Activated CD8-positive, alpha-beta memory T cell treated with anti-CD3 and anti-CD28 coated beads, Interleukin-2, amount 10 ng/mL, durations not matched to agents 7 days and 5 days (primary cell): ENCODE measurements at places on chromosomes 5 and 9. TPM values are rescaled to one million over a fixed set of nuclear protein-coding genes. Genes with fewer than 3 reads are reported as not detected.

- no peaks in the 10 kb centered on the region for H3K4me1 ChIP-seq
- no peak overlapping the region for H3K27ac ChIP-seq
- no peak for DNase-seq
- H3K4me3 ChIP-seq = no peak overlapping the region
- no peaks in the 10 kb centered on the region for H3K36me3 ChIP-seq
These were observed 30.9 kb upstream of the DAB2 start for GRCh38 chr5:39455645-39456044.

Gene EDIL3
- total RNA-seq = not detected

- no peak for DNase-seq
- H3K4me1 ChIP-seq = peaks cover 3% of the 10 kb centered on the region
- peaks cover 21% of the 10 kb centered on the region for H3K27me3 ChIP-seq
- no peak overlapping the region for H3K4me3 ChIP-seq
- no peak overlapping the region for H3K27ac ChIP-seq
- no peaks in the 10 kb centered on the region for H3K36me3 ChIP-seq
These were observed 27.2 kb upstream of the MED10 start for GRCh38 chr5:6405591-6405990.

Gene WWC1
- 0.30 TPM for total RNA-seq

GRCh38 chr9:122095010-122095767, 2.1 kb upstream of the TTLL11 start:
- no peak overlapping the region for H3K27ac ChIP-seq
- H3K4me3 ChIP-seq = peak overlapping the region; percentile 27
- DNase-seq = peak; percentile 69
- H3K4me1 ChIP-seq = peaks cover 25% of the 10 kb centered on the region

DNA sequence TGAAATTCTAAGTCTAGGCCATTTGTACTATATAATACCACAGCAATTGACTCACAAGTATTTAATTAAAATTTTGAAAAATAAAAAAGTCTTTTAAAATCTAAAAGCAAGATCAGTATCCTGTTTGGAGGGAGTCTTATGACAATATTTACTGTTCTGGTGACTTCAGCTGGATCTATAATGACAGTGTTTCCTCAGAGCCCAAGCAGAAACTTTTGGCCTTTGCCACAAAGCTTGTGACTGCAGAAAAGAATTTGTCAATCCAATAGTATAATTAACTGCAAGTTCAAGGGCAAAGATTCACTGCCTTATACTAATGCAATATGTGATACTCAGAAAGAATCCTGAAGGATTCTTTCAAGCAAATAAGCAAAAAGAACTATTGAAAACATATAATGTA, 49.6 kb upstream of the RAPGEF6 start:
- H3K27me3 ChIP-seq = no peaks in the 10 kb centered on the region
- H3K27ac ChIP-seq = no peak overlapping the region

Gene FCHSD1
- total RNA-seq = 64.1 TPM

- H3K4me3 ChIP-seq = no peak overlapping the region
- no peaks in the 10 kb centered on the region for H3K36me3 ChIP-seq
- no peaks in the 10 kb centered on the region for H3K27me3 ChIP-seq
- no peak for DNase-seq
These were observed 124.3 kb downstream of the STK32A start for GRCh38 chr5:147359101-147359500.

- H3K36me3 ChIP-seq = no peaks in the 10 kb centered on the region
- H3K27me3 ChIP-seq = peaks cover 1% of the 10 kb centered on the region
- peaks cover 2% of the 10 kb centered on the region for H3K4me1 ChIP-seq
- DNase-seq = no peak
- H3K27ac ChIP-seq = no peak overlapping the region
These were observed 23.8 kb downstream of the DAB2 start for GRCh38 chr5:39400713-39401578.

DNA sequence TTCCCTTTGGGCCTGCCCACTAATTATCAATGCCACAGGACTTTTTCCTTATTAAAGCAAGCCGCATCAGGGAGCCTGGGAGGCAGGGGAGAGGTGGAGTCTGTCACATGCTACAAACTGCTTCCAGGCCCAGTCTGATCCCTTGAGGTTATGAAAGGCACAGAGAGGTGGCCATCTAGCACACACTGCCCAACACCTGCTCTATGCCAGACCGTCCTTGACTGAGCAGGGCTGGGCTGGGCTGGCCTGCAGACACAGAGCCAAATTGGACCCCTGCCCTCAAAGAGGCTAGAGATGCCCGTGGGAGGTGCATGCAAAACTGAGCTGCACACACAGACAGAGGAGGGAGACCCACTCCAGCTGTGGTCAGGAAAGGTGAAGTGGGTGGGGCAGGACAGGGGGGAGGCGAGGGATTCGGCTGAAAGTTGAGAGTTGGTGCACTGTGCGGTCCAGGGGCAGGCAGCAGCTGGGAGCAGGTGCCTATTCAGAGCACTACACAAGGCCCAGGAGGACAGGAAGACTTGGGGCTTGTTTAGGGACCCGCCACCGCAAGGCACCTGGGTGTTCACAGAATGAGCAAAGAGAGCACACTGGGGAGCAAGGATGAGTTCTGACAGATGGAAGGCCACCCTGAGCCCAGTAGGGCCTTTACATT, 36.4 kb upstream of the TCF7 start:
- H3K36me3 ChIP-seq = no peaks in the 10 kb centered on the region
- peaks cover 24% of the 10 kb centered on the region for H3K4me1 ChIP-seq
- H3K4me3 ChIP-seq = no peak overlapping the region
- H3K27me3 ChIP-seq = peaks cover 23% of the 10 kb centered on the region
- no peak for DNase-seq

Gene CAAP1
- total RNA-seq = 18.1 TPM

DNA sequence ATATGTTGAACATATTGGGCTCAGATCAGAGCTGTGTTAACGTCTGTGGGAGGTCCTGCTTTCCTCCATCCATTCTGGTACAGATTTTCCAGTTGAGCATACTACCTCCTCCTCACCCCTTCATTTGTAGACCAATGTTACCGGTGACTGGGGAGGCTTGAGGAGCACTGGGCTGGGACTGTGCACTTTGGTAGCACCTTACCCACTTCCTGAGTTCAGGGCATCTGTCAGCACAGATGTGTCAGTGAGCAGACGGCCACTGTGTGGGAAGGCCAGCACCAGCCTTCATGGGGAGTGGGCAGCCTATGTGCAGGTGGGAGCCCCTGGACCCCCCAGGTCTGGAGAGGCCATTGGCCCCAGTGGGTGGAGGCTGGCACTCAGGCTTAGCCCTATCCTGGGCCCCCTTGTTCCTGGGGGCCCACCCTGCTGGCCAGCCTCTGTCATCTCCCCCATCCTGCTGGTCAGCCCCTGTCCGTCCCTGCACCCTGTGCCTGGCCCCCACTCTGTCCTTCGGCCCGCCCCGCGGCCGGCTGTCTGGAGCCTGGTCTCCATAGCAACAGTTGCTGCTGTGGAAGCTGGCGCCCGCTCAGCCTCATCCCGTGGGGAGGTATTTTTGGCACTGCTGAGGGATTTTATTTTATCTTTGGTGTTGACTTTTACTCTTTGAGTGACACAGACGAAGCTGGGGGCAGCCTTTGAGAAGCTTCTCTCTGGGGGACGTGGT, 21.3 kb downstream of the WNK2 start:
- no peak for DNase-seq
- peaks cover 7% of the 10 kb centered on the region for H3K4me1 ChIP-seq
- H3K27me3 ChIP-seq = no peaks in the 10 kb centered on the region

DNA sequence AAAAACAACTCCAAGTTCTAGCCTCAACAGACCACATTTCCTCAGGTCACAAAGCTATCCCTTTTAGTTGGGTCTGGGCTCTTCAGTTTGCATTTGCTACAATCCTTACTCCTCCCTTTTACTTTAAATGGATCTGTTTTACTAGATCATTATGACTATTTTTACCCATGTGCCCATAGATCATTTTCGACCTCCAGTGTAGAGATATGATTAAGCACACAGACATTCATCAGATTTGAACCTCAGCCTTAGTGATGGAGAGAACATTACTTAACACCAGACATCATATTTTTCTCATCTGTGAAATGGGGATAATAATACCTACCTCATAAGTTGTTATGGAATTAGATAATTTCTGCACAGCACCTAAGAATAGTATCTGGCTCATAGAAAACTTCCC, 141.9 kb downstream of the NPR3 start:
- no peak for DNase-seq
- H3K4me3 ChIP-seq = no peak overlapping the region
- no peaks in the 10 kb centered on the region for H3K4me1 ChIP-seq
- H3K36me3 ChIP-seq = no peaks in the 10 kb centered on the region

Gene EIF4E1B
- not detected for total RNA-seq

DNA sequence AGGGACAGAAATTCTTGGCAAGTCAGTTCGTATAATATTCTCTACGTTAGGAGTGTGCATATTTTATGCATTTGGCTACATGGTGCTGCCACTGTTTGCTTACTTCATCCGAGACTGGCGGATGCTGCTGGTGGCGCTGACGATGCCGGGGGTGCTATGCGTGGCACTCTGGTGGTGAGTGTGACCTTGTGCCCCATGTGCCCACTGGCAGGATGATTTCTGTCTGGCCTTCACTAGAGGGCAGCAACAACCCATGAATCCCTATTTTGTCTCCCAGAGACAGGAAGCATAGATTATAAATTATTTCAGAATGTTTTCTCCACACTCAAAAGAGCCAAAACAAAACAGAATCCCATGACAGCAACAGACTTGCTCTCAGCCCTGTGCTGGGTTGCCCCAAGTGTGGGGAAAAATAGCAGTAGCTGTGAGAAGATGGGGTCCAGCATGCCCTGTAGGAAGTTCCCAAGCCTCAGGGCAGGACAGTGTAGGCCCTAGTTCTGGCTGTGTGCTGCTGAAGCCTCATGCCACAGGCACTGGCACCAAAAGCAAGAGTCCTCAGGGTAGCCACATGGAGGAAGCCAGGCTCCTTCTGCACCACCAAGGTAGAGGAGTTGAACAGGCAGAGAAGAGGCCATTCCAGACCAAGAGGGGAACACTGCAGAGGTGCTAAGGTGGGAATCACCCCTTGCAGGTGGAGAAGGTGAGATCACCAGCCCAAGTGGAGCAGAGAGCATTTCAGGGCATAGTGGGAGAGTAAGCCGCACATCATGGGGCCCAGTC, 16.0 kb downstream of the SLC22A5 start:
- no peaks in the 10 kb centered on the region for H3K27me3 ChIP-seq
- no peak overlapping the region for H3K4me3 ChIP-seq
- peaks cover 47% of the 10 kb centered on the region for H3K4me1 ChIP-seq
- H3K36me3 ChIP-seq = no peaks in the 10 kb centered on the region

GRCh38 chr5:175657593-175658271, at the start of gene HRH2:
HRH2 (plus strand) TSS chr5:175658071; CDS start chr5:175683234, 25,163 bp downstream.
- DNase-seq = peak; percentile 65
- peaks cover 31% of the 10 kb centered on the region for H3K27me3 ChIP-seq
- peaks cover 48% of the 10 kb centered on the region for H3K36me3 ChIP-seq
- peak within 1 kb of the TSS; percentile 77 for H3K27ac ChIP-seq

Gene ACTL7B
- total RNA-seq = not detected

Gene ARL14EPL
- total RNA-seq = not detected

- H3K4me3 ChIP-seq = peak overlapping the region; percentile 42
- peaks cover 38% of the 10 kb centered on the region for H3K36me3 ChIP-seq
- peaks cover 18% of the 10 kb centered on the region for H3K27me3 ChIP-seq
- H3K4me1 ChIP-seq = peaks cover 59% of the 10 kb centered on the region
- H3K27ac ChIP-seq = peak overlapping the region; percentile 85
- peak; percentile 93 for DNase-seq
These were observed 71.4 kb downstream of the RALGPS1 start for GRCh38 chr9:126985870-126986498.

Gene CKMT2
- total RNA-seq = not detected

DNA sequence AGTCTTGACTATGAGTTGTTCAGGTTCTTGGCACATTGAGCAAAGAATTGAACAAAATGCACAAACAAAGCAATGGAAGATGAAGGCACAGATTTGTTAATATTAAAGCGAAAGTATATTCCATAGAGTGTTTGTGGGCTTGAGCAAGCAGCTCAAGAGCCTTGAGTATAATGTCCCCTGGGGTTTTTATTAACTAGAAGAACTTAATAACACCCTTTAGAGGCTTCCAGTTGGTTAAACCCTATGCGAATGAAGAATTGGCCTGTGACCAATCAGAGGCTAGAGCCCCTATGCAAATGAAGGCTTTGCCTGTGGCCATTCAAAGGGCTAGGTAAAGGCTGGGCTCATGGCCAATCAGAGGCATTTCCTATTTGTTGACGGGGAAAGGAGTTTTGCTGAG, 135.3 kb upstream of the IL12B start:
- peaks cover 53% of the 10 kb centered on the region for H3K27me3 ChIP-seq
- no peaks in the 10 kb centered on the region for H3K36me3 ChIP-seq
- H3K27ac ChIP-seq = no peak overlapping the region
- no peak overlapping the region for H3K4me3 ChIP-seq
- DNase-seq = no peak

DNA sequence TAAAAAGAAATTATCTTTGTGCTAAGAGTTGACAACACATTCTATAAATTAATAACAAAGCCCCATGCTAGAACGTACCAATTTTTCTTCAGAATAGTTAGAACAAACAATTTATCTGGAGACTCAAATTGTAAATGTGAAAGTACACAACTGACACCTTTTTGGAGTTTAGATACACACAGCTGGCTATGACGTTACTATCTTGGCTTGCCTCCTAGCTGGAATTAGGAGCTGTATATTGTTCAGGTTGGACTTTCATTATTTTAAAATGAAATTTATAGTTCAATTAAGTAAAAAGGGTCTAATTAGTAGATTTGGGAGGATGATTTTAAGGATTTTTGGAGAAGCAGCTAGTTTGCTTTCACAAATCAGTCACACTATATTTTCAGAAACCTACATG, 393.9 kb upstream of the RIOK2 start:
- H3K4me3 ChIP-seq = no peak overlapping the region
- H3K36me3 ChIP-seq = no peaks in the 10 kb centered on the region
- H3K27ac ChIP-seq = no peak overlapping the region

DNA sequence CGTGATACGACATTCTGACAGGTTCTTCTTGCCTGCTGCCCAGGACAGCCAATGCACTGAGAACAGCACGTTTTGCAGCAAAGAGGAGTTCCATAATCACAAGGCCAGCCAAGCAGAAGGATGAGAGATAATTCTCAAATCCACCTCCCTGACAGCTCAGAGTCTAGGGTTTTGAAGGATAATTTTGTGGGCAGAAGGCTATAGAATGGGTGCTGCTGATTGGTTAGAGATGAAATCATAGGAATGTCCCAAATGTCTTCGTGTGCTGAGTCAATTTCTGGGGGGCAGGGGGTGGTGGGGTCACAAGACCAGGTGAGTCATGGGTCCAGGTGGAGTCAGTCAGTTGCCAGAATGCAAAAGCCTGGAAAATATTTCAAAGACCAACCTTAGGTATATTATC, 175.5 kb upstream of the SLC30A5 start:
- H3K27me3 ChIP-seq = peaks cover 1% of the 10 kb centered on the region
- DNase-seq = no peak
- H3K4me1 ChIP-seq = no peaks in the 10 kb centered on the region
- H3K27ac ChIP-seq = no peak overlapping the region

Gene CDKN2B
- total RNA-seq = 0.93 TPM

Gene DMRT2
- total RNA-seq = not detected

Gene SOX30
- total RNA-seq = 0.09 TPM

- no peak overlapping the region for H3K4me3 ChIP-seq
- peaks cover 4% of the 10 kb centered on the region for H3K4me1 ChIP-seq
- DNase-seq = no peak
- H3K27me3 ChIP-seq = peaks cover 13% of the 10 kb centered on the region
- H3K36me3 ChIP-seq = peaks cover 2% of the 10 kb centered on the region
- no peak overlapping the region for H3K27ac ChIP-seq
These were observed 56.0 kb upstream of the PRSS3 start for GRCh38 chr9:33739398-33739797.
